Right cardiac atrium (tissue), 5 donors: ENCODE measurements at places on chromosomes 7 and 10. TPM values are rescaled to one million over a fixed set of nuclear protein-coding genes. Genes with fewer than 3 reads are reported as not detected.

WDR86 gene
- polyA plus RNA-seq, result 0.34 TPM

AASS gene
- polyA plus RNA-seq, result 9.1 TPM

ARHGEF5 gene
- polyA plus RNA-seq, result 1.9 TPM

HMX3 gene
- polyA plus RNA-seq, result not detected

SFTPA1 gene
- not detected for polyA plus RNA-seq

CFAP46 gene
- polyA plus RNA-seq, result 1.00 TPM

KLF14 gene
- 0.09 TPM for polyA plus RNA-seq

UFSP1 gene
- 3.6 TPM for polyA plus RNA-seq

CALU gene
- polyA plus RNA-seq, result 90.7 TPM
